ENCODE measurements at places on chromosomes 16 and 17.
A peak's percentile ranks its signal among the peaks of the same experiment; 100 is the strongest.

DNA sequence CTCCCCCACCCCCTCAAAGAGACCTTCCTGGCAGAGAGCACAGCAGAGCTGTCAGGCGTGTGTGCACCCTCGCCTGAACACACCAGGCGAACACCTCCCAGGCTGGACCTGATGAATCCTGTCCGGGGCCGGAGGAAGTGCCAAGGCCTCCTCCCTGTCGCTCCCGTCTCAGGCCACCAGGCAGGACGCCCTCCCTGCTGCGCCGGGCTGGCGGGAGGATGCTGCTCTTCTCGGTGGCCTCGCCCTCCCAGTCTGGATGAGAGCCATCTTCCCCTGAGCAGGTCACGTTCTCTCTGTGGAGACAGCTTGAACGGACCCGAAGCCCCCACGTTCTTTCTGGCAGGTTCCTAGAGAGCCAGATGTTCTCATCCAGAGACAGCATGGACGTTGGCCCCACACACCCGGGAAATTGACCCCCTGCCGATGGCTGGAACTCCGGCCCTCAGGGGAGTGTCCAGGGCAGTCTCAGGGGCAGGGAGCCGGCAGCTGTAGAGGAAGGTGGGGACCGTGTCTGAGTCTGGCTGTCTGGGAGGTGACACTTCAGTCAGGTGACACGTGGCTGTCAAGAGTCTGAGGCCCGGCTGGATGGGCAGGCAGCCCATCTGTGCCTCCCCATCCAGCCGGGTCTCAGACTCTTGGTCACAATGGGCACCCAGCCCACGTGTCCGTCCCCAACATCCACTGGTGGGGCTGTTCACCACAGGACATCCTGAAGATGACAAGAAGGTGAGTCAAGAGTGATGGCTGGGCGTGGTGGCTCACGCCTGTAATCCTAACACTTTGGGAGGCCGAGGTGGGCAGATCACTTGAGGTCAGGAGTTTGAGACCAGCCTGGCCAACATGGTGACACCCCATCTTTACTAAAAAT lies 5.0 kb upstream of the TIMP2 start:
- DNase-seq, result no peak

GRCh38 chr16:74732707-74733350 lies 32.2 kb upstream of the MLKL start:
- DNase-seq, result no peak

DNA sequence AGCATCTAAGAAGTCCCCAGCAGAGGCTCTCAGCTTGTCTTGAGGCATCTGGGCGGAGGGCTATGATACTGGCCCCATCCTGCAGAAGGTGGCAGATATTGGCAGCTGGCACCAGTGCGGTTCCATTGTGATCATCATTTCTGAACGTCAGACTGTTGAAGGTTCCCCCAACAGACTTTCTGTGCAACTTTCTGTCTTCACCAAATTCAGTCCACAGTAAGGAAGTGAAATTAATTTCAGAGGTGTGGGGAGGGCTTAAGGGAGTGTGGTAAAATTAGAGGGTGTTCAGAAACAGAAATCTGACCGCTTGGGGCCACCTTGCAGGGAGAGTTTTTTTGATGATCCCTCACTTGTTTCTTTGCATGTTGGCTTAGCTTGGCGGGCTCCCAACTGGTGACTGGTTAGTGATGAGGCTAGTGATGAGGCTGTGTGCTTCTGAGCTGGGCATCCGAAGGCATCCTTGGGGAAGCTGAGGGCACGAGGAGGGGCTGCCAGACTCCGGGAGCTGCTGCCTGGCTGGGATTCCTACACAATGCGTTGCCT lies at the start of gene CIITA:
Gene CIITA (plus strand): TSS at position 404 of the 543 bp plus-strand sequence. CDS start 129 bp downstream, at position 533.
- peak; percentile 9 for DNase-seq

DNA sequence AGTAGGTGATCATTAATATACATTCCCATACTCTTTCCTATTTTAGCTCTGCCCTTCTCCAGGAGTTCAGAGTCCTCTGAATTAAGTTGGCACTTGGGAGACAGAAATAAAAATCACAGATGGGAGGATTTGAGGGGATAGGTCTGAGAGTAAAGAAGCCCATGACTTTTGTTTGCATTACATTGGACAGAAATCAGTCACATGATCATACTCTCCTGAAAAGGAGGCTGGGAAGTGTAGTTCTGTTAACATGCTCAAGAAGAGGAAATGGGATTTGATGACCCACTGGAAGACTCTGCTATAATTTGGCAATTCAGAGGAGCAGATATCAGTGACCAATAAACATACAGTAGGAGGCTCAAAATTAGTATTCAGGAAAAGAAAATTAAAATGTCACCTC lies 674.9 kb upstream of the C16orf82 start:
- DNase-seq, result no peak

DNA sequence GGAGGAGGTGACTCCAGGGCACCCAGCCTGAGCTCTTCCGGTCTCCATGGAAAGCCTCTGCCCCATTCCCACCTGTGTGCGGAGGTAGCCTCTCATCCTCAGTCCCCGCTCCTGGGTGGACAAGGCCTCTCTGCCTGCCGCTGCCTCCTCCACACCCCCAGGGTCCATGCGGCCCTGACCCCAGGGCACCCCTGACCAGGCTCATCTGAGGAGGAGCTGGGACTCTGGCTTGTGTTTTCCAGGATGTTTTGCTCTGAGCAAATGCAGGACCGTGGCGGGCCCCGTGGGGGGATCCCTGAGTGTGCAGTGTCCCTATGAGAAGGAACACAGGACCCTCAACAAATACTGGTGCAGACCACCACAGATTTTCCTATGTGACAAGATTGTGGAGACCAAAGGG lies 6.9 kb downstream of the CD300A start:
- no peak for DNase-seq

GRCh38 chr17:49994085-49995054 lies 654 bp downstream of the DLX3 start:
- DNase-seq, result no peak

GRCh38 chr16:53740476-53740875 lies 36.5 kb downstream of the FTO start:
- DNase-seq, result no peak
